ENCODE measurements at places on chromosomes 13 and 19.

DNA sequence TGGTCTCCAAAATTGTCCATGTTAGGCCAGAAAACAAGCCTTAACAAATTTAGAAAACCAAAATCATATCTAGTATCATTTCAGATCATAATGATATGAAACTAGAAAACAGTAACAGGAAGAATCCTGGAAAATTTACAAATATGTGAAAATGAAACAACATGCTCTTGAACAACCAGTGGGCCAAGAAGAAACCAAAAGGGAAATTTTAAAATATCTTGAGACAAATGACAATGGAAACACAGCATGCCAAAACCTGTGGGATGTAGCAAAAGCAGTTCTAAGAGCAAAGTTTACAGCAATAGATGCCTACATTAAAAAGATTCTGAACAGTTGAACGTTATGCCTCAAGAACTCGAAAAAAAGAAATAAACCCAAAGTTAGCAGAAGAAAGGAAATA is 32.6 kb downstream of the VWA8 start:
- H3K4me1 ChIP-seq, result peaks cover 11% of the 10 kb centered on the region
- H3K27ac ChIP-seq, result no peak overlapping the region
- no peak overlapping the region for H3K4me3 ChIP-seq
- peaks cover 28% of the 10 kb centered on the region for H3K36me3 ChIP-seq

DNA sequence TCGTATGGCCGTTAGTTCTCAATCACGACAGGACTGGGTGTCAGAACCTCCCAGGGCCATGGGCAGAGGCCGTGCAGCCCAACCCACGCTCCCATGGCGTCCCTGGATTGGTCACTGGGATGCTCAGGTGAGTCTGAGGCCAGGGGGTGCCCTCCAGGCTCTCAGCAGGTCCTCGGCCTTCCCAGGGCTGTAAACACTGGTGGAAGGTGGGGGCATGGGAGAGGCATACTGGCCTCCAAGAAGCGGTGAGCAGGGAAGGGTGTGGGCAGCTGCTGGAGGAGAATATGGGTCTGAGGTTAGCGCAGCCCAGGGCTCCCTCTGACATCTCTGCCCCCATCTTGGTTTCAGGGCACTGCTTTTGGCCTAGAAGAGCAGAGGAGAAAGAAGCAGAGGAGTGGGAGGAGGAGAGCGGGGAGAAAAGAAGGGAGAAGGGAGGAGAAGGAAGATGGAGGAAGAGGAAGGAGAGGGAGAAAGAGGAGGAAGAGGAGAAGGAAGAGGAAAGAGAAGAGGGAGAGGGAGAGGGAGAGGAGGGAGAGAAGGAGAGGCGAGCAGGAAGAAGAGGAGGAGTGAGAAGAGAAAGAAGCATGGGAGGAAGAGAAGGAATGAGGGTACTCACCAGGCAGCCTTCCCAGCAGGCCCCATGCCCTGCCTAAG is 62.3 kb downstream of the CEBPG start:
- no peak overlapping the region for H3K4me3 ChIP-seq
- H3K27me3 ChIP-seq, result no peaks in the 10 kb centered on the region
- H3K36me3 ChIP-seq, result no peaks in the 10 kb centered on the region
- no peak overlapping the region for H3K27ac ChIP-seq

- no peak overlapping the region for H3K4me3 ChIP-seq
- no peaks in the 10 kb centered on the region for H3K27me3 ChIP-seq
- no peak for DNase-seq
- no peak overlapping the region for H3K27ac ChIP-seq
- H3K36me3 ChIP-seq, result no peaks in the 10 kb centered on the region
Observed at GRCh38 chr13:21616205-21616866, 12.4 kb upstream of the MICU2 start.

- no peaks in the 10 kb centered on the region for H3K4me1 ChIP-seq
- H3K4me3 ChIP-seq, result no peak overlapping the region
- peak; percentile 50 for DNase-seq
- no peak overlapping the region for H3K27ac ChIP-seq
- no peaks in the 10 kb centered on the region for H3K36me3 ChIP-seq
Observed at GRCh38 chr13:111526922-111527321, 206.5 kb downstream of the TEX29 start.

DNA sequence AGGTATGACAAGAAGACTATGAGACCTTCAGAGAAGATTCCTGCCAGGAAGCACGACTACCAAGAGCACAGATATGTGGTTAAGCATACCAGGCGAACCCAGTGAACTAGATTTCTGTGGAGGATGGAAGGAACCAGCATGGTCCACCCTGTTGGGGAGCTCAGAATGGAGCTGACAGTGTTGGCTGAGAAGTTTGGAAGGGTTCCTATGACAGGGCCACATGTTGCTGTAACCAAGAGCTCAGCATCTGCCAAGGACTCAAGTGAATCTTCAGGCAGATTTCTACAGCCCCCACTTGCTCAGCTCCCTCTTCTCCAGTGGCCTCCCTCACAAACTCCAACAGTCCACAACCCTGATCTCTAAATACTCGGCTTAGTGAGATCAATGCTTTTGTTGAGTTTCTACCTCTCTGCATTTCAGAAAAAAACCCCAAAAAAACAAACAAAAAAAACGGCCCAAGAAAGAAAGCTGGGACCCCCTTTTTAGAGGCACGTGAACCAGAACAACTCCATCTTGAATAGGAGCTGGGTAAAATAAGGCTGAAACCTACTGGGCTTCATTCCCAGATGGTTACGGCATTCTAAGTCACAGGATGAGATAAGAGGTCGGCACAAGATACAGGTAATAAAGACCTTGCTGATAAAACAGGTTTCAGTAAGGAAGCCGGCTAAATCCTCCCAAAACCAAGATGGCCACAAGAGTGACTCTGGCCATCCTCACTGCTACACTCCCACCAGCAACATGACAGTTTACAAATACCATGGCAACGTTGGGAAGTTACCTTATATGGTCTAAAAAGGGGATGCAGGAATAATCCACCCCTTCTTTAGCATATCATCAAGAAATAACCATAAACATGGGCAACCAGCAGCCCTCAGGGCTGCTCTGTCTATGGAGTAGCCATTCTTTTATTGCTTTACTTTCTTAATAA is 691.1 kb downstream of the UQCRFS1 start:
- H3K4me1 ChIP-seq, result no peaks in the 10 kb centered on the region
- H3K27ac ChIP-seq, result no peak overlapping the region
- no peak overlapping the region for H3K4me3 ChIP-seq
- H3K36me3 ChIP-seq, result no peaks in the 10 kb centered on the region
- DNase-seq, result no peak
- H3K27me3 ChIP-seq, result no peaks in the 10 kb centered on the region

DNA sequence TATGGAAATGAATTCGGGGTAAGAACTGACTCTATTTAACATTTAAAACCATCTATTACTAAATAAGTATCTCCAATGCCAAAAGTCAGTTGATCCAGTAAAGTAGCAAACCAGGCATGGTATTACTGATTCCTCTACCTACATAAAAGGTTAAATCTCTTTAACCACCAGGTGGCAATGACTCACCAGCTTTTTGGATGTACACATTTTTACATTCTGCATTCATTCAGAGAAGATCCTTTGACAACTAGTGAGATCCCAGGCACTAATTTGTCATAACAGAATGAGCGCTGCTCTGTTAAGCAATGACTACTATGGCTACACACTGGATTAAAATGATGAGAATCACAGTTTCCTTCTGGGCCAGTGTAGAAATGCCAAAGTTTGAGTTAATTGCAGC is 329.8 kb upstream of the GPC6 start:
- H3K27me3 ChIP-seq, result no peaks in the 10 kb centered on the region
- no peak overlapping the region for H3K27ac ChIP-seq
- no peaks in the 10 kb centered on the region for H3K4me1 ChIP-seq
- no peak overlapping the region for H3K4me3 ChIP-seq
- no peaks in the 10 kb centered on the region for H3K36me3 ChIP-seq

- no peaks in the 10 kb centered on the region for H3K4me1 ChIP-seq
- no peak overlapping the region for H3K27ac ChIP-seq
- H3K27me3 ChIP-seq, result no peaks in the 10 kb centered on the region
Observed at GRCh38 chr13:108102771-108103170, 112.6 kb downstream of the LIG4 start.

GRCh38 chr13:99782669-99783068 is 188.9 kb downstream of the ZIC5 start:
- no peaks in the 10 kb centered on the region for H3K27me3 ChIP-seq
- no peak for DNase-seq
- H3K4me1 ChIP-seq, result no peaks in the 10 kb centered on the region
- peaks cover 26% of the 10 kb centered on the region for H3K36me3 ChIP-seq

GRCh38 chr19:48302600-48302959 is 22.8 kb upstream of the EMP3 start:
- peaks cover 7% of the 10 kb centered on the region for H3K27me3 ChIP-seq
- H3K4me3 ChIP-seq, result no peak overlapping the region
- H3K4me1 ChIP-seq, result no peaks in the 10 kb centered on the region
- H3K36me3 ChIP-seq, result no peaks in the 10 kb centered on the region

DNA sequence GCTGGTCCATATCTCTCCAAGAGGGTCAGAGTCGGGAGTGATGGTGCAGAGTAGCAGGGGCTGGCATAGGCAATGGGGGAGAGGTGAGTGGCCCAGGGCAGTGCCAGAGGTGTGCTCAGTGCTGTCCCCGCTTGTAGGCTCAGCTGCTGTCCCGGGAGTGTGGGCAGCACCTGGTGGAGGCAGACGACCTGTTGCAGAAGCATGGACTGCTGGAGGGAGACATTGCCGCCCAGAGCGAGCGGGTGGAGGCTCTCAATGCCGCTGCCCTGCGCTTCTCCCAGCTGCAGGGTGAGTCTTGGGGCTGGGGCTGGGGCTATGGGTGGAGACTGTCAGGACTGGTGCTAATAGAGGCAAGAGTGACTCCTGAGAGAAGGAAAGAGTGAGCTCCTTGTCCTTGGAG is 39.3 kb downstream of the SPTBN4 start:
- DNase-seq, result no peak
- H3K4me1 ChIP-seq, result no peaks in the 10 kb centered on the region
- H3K27ac ChIP-seq, result no peak overlapping the region
- H3K27me3 ChIP-seq, result peaks cover 23% of the 10 kb centered on the region
- H3K4me3 ChIP-seq, result no peak overlapping the region

DNA sequence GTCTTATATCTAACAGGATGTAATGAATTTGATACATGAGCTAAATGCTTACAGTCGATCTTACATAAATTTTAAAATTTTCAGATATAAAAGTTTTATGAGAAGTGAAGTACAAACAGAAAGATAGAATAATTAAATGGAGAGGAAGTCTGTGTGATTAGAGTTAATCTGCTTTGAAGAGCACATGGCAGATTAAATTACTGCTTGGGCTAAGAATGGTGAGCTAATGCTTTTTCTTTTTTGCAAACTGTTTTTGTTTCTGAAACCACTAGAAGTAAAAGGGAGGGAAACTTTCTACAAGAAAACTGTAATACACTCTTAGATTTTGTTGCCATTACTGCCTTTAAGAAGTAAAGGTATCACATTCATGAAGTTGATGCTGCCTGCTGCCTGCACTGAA is 96.3 kb upstream of the SPRY2 start:
- H3K36me3 ChIP-seq, result no peaks in the 10 kb centered on the region
- H3K4me3 ChIP-seq, result no peak overlapping the region
- no peaks in the 10 kb centered on the region for H3K27me3 ChIP-seq
- DNase-seq, result no peak
- H3K4me1 ChIP-seq, result no peaks in the 10 kb centered on the region

- H3K27me3 ChIP-seq, result no peaks in the 10 kb centered on the region
- H3K4me3 ChIP-seq, result no peak overlapping the region
- H3K27ac ChIP-seq, result no peak overlapping the region
- H3K36me3 ChIP-seq, result no peaks in the 10 kb centered on the region
- peaks cover 21% of the 10 kb centered on the region for H3K4me1 ChIP-seq
Observed at GRCh38 chr19:9868983-9869617, 34.0 kb downstream of the PIN1 start.

- H3K36me3 ChIP-seq, result no peaks in the 10 kb centered on the region
- no peaks in the 10 kb centered on the region for H3K27me3 ChIP-seq
- peak; percentile 72 for DNase-seq
- H3K27ac ChIP-seq, result no peak overlapping the region
- no peak overlapping the region for H3K4me3 ChIP-seq
Observed at GRCh38 chr19:2064788-2065524, 13.9 kb upstream of the MKNK2 start.

DNA sequence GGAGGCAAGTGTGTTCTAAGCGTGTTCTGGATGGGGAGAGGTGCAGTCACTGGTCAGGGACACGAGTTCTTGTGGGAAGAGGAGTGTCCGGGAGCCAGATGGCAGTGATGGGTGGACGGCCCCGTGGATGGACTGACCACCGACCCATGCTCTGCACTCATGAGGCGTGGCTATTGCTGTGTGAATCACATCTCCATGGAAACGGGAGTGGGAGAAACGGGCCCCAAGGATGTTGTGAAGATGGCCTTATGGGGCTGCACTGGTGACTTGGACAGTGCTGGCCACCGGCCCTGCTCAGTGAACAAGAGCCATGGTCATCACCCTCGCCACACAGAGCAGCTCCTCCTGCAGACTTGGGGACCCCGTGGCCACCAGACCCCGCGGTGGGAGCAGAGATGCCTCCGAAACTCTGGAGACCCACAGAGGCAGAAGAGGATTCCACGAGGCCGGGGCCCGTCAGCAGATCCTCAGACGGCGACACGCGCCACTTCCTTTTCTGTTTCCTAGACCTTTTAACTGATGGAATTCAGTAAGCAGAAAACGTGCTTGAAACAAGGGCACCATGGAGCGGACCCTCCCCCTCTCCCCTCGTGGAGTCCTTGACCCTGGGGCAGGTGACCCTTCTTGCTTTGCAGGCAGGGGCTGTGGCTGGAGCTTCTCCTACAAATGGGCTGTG is 47.5 kb downstream of the GAS6 start:
- H3K4me3 ChIP-seq, result no peak overlapping the region
- no peaks in the 10 kb centered on the region for H3K36me3 ChIP-seq
- peak; percentile 70 for DNase-seq

DNA sequence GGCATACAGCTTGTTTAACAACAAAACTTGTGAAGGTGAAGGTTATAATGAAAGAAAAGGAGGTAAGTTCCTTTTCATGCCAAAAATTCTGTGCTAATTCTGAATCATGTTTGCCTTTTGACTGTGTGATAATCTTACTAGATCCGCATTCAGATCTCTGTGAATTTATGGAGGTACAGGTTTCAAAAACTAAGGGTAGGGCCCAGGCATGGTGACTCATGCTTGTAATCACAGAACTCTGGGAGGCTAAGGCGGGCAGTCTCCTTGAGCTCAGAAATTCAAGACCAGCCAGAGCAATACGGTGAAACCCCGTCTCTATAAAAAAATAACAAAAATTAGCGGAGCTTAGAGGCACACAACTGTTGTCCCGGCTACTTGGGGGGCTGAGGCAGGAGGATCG is 45.9 kb downstream of the PCDH9 start:
- no peaks in the 10 kb centered on the region for H3K36me3 ChIP-seq
- H3K27me3 ChIP-seq, result no peaks in the 10 kb centered on the region
- H3K4me3 ChIP-seq, result no peak overlapping the region
- DNase-seq, result no peak

DNA sequence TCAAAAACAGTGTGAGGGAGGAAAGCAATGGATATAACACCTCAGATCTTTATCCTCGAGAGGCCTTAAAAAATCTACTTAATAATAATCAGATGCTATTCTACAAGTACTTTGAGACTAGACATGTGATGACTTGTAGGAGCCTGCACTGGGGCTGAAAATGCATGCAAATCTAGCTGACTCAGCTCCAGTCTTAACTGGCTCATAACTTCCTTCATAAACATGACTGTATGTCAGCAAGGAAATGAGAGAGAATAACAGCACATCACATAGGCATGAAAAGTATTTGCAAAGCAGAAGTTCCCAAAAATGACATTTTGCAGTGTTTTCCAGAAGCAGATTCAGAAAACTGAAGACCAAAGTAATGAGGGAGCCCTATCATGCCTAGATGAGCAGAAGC is 38.1 kb downstream of the PSG5 start:
- H3K4me3 ChIP-seq, result no peak overlapping the region
- no peaks in the 10 kb centered on the region for H3K36me3 ChIP-seq
- no peaks in the 10 kb centered on the region for H3K27me3 ChIP-seq
- no peak overlapping the region for H3K27ac ChIP-seq
